CMK (cell line): ENCODE measurements at places on chromosomes 11 and 22.

- no peak for DNase-seq
These were observed 92.0 kb downstream of the CEP164 start for GRCh38 chr11:117419482-117420142.

DNA sequence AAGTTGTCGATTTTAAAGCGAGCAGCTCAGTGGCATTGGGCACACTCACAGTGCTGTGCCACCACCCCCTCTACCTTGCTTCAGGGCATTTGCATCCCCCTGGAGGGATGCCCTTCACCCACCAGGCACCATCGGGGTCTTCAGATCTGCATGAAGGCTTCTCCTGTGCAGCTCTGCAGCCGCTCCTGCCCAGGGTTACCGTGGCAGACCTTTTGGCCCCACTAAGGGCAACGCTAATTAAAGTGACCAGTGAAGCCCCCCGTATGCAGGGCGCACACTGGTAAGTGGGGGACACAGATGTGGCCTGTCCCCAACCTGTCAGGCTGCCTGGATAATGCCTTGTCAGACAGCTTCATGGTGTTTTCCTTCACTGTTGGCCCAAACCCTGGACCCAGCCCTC, 1117.7 kb downstream of the BRD1 start:
- no peak for DNase-seq

- DNase-seq = no peak
These were observed 50.9 kb upstream of the YWHAH start for GRCh38 chr22:31893460-31893859.

DNA sequence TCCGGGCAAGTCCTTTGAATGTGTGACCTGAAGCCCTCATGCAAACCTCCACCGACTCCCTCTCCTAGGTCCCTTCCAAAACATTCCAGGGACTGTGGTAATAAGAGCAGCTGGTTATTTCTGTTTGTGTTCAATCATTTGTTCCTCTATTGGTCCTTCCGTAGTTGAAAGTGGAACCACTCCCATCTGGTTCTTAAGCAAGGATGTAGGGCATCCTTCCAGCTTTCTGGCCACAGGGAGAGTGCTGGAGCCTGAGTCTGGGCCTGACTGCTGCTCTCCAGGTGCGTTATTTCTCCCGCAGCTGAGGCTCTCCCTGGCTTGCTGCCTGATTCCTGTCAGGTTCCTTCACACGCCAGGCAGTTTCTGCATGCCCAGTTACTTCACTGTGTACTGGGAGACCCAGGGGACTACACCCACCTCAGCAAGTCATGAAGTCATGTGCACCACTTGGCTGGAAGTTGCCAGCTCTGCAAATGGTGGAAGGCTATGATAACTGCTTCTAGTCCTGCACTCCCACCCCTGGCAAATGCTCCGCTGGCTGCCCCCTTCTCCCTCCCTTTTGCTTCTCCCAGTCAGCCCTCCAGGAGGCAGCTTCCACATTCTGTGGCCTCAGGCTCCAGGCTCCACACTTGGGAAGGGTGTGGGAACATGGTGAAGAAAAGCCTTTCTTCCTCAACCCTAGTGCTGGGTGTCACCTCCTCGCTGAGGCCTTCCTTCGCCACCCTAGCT, 4.0 kb upstream of the ALX4 start:
- no peak for DNase-seq
